Effector memory CD4-positive, alpha-beta T cell (primary cell): ENCODE measurements at places on chromosomes 7 and 10.
A peak's percentile ranks its signal among the peaks of the same experiment; 100 is the strongest.

DNA sequence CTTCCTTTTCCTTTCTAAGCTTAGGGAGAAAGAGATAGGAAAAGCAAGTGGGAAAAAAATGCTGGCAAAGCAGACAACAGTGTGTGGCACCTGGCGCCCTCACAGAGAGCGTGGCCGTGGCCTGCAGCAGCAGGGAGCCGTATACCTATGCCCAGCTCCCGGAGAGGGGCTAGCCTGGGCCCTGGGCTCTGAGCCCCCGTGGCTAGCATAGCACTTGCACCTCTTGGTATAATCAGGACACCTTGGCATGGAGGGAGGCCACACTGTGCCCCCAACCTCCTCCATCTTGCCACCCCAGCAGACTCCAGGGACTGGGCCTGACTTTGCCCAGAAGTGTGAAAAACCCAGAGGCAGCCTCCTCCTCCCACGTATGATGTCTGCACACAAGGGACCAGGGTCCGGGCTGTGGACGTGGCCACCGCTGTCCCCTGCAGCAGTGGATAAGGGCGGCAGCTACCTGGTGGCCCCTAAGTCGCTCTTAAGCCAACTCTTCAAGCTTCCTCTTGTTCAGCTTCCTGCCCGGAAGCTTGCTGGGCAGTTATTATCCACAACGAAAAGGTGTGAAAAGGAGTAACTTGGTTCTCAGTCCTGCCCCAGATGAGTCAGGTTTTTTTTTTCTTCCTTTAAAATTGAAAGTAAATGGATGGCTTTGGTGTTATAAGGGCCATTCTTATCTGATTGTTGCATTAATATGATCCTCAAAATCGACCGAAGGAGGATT lies 249.1 kb upstream of the PITRM1 start:
- no peak overlapping the region for H3K4me3 ChIP-seq
- H3K27ac ChIP-seq: no peak overlapping the region
- no peaks in the 10 kb centered on the region for H3K27me3 ChIP-seq
- peaks cover 11% of the 10 kb centered on the region for H3K4me1 ChIP-seq

GRCh38 chr7:100407285-100408180 lies 21.0 kb downstream of the ZCWPW1 start:
- H3K27ac ChIP-seq: no peak overlapping the region
- no peaks in the 10 kb centered on the region for H3K27me3 ChIP-seq
- no peaks in the 10 kb centered on the region for H3K36me3 ChIP-seq
- no peaks in the 10 kb centered on the region for H3K4me1 ChIP-seq
- DNase-seq: no peak

GRCh38 chr10:112335868-112336265 lies 38.0 kb upstream of the ACSL5 start:
- no peak for DNase-seq
- no peak overlapping the region for H3K27ac ChIP-seq
- H3K36me3 ChIP-seq: no peaks in the 10 kb centered on the region
- H3K4me3 ChIP-seq: no peak overlapping the region
- H3K4me1 ChIP-seq: no peaks in the 10 kb centered on the region
- no peaks in the 10 kb centered on the region for H3K27me3 ChIP-seq

DNA sequence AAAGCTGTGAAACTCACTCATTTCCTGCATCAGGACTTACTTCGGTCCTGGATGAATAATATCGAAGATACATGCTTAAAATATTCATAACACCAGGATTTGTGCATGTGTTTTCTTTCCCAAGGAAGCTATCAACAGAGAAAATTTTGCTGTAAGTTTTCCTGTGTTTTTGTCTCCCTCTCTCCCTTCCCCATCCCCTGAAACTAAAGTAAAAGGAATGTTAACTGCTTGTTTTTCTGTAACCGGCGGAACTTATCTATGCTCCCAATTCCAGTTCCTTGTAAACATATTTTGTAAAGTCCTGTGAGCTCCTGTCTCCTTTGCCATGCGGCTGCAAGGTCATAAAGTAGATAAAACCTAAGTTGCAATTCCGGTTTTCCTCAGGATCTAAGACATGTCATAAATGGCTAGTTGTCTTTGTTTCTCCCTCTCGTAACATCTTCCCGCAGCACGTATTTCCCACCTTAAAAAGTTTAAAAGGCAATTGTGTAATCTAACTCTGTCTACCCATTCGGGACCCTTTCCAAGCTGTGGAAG lies 79.0 kb upstream of the POM121L12 start:
- H3K4me3 ChIP-seq: no peak overlapping the region
- no peaks in the 10 kb centered on the region for H3K4me1 ChIP-seq
- no peaks in the 10 kb centered on the region for H3K27me3 ChIP-seq
- no peak for DNase-seq

DNA sequence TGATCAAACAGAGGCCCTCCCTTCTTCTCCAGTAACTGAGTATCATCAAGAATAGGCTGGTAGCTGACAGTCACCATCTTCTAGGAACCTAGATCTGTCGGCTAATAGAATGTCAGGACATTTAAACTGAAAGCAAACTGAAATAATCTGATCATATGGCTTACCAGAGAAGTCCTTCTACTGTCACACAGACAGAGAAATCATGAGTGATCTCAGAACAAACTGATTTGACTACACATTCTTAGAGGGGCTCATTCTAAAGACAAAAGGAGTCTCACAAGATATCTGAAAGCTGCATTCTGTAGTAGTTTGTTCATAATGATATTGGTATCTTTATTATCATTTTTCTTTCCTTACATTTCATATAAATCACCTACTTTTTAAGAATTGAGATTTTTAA lies 130.9 kb upstream of the ADCY1 start:
- no peak overlapping the region for H3K27ac ChIP-seq
- no peak for DNase-seq
- H3K4me1 ChIP-seq: no peaks in the 10 kb centered on the region
- no peaks in the 10 kb centered on the region for H3K36me3 ChIP-seq
- no peak overlapping the region for H3K4me3 ChIP-seq

DNA sequence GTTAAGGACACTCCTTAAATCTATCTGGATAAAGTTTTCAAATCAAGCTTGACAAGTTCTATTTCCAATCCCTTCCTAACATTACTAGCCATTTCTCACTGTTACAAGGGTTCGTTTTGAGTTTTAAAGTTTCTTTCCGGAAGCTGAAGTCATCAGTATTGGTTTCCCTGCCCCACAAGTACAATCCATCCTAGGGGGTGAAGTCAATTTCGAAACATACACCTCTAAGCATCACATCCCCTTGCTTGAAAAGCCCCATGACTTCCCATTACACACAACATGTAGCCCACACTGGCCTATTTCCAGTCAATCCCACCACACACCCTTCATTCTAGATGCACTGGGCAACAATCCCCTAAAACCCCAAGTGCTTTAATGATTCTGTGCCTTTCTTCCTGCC lies 13.0 kb downstream of the DPY19L1 start:
- H3K36me3 ChIP-seq: no peaks in the 10 kb centered on the region
- no peak overlapping the region for H3K4me3 ChIP-seq
- DNase-seq: no peak
- no peak overlapping the region for H3K27ac ChIP-seq

DNA sequence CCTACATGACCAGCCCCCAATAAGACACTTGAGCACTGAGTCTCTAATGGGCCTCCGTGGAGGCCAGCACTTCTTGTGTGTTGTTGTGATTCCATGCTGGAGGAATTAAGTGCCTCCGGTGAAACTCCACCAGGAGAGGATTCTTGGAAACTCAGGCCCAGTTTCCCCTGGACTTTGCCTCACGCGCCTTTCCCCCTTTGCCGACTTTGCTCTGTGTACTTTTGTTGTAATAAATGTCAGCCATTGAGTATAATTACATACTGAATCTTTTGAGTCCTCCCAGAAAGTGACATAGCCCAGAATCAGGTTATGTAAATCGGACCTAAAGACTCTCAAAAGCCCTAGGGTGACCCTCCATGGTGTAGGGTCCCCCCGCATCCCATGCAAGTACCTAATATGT lies 82.4 kb downstream of the DLG5 start:
- no peaks in the 10 kb centered on the region for H3K27me3 ChIP-seq
- no peak for DNase-seq
- H3K27ac ChIP-seq: no peak overlapping the region

DNA sequence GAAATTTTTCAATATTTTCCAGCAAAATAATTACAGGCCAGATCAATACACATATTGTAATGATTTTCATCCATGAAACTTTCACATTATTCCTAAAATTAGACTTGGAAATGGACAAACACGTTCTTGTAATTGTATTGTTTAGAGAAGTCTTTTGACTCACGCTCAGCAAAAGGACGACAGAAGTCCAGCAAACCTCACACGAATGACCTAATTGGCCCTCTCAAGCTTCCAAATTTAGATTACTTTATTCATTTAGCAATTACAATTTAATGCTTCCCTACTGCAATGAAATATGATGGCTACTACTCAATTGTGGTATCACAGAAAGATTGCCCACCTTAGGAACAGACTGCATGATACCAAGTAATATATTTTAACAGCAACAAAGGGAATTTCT lies 702.2 kb downstream of the MAGI2 start:
- no peak for DNase-seq
- no peaks in the 10 kb centered on the region for H3K27me3 ChIP-seq
- no peak overlapping the region for H3K27ac ChIP-seq
- no peak overlapping the region for H3K4me3 ChIP-seq
- no peaks in the 10 kb centered on the region for H3K4me1 ChIP-seq

DNA sequence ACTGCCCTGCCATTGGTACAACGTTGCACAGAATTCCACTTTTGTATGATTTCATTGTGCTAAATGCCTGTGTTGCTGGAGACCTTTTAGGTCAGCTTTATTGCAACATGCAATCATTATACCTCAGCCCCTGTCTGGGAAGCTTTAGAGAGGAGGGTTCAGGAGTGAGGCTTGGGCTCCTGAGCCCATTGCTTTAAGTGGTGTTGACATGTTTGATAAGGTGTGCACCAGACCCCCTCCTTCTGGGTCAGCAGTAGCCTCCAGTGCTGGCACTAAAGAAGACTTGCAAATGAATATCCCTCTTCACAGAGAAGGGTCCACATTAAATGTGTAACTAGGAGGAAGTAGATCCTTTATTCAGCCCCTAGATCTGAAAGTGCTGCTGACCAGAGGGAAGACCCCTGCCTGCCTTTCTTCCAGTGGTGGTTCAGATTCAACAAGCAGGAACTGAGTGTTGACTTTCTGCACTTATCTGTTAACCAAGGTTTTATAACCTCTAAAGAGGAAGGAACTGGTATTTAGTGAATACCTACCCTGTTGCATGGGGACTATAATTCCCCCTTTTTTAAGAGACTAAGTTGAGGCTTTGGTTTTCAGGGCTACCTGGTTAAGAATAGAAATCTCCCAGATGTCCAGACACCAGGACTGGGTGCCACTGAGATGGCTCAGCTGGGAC lies 369.4 kb upstream of the IGFBP3 start:
- DNase-seq: no peak
- H3K27ac ChIP-seq: no peak overlapping the region
- no peaks in the 10 kb centered on the region for H3K27me3 ChIP-seq
- H3K4me3 ChIP-seq: no peak overlapping the region

GRCh38 chr7:116953906-116954838 lies 871 bp downstream of the ST7 start:
- H3K36me3 ChIP-seq: no peaks in the 10 kb centered on the region
- no peaks in the 10 kb centered on the region for H3K27me3 ChIP-seq
- peak overlapping the region; percentile 78 for H3K4me3 ChIP-seq
- H3K27ac ChIP-seq: peak overlapping the region; percentile 50
- peak; percentile 23 for DNase-seq
- peaks cover 7% of the 10 kb centered on the region for H3K4me1 ChIP-seq

DNA sequence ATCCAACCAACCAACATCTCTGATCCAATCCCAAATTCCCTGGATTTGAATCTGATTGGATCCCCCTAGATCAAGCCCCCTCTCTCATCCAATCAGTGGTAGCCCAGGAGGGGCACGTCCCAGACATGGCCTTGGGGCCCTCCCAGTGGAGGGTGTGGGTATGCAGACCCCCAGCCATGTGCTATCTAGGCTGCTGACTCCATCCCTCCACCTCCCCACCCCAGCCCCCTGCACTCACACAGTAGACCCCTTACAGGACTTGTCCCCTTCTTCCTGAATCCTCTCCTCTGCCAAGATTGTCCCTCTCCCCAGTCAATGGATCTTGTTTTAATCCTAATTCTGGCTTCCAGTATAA lies 153.4 kb downstream of the OAT start:
- H3K27me3 ChIP-seq: no peaks in the 10 kb centered on the region
- no peak for DNase-seq
- H3K4me3 ChIP-seq: no peak overlapping the region
- H3K4me1 ChIP-seq: no peaks in the 10 kb centered on the region
- H3K27ac ChIP-seq: no peak overlapping the region

GRCh38 chr10:81013771-81014170 lies 476.1 kb downstream of the SH2D4B start:
- DNase-seq: no peak
- H3K4me3 ChIP-seq: no peak overlapping the region
- H3K4me1 ChIP-seq: no peaks in the 10 kb centered on the region
- no peak overlapping the region for H3K27ac ChIP-seq
- no peaks in the 10 kb centered on the region for H3K36me3 ChIP-seq

- H3K4me3 ChIP-seq: no peak overlapping the region
- DNase-seq: no peak
- no peaks in the 10 kb centered on the region for H3K4me1 ChIP-seq
- no peak overlapping the region for H3K27ac ChIP-seq
These were observed 256.1 kb upstream of the C7orf33 start for GRCh38 chr7:148334441-148334956.

DNA sequence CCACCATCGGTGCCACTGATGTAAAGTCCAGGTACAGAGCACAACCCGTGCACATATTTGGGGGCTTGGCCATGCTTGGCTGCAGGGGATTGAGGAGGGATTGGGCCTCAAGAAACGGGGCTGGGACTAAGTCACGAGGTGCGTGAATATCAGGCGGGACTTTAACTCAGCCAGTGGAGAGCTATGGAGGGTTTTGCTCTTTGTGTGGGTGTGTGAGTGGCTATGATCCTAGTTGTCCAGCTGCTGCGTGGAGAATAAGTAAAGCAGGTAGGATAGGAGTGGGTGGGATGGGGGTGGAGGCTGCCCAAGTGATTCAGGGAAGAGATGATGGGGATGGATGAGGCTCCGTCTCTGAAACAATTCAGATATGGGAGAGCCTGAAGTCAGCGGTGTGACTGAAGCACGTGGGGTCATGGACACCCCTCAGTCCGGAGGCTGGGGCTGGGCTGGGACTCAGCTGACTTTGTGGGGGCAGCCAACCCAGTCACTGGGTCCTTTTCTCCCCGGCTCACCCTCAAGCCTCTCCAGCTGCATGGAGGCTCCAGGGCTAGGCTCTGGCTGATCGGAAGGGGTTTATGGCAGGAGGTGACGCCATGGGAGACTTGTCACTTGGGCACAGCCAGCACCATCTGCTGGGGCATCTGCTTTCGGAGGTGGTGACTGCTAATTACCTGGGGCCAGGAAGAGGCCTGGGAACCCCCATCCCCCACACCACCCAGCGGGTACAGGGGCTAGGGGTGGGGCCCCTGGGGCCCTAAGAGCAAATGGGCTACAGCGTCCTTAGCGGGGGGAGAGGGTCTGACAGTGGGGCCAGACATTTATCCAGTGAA lies 1.7 kb upstream of the LFNG start:
- no peak overlapping the region for H3K4me3 ChIP-seq
- no peaks in the 10 kb centered on the region for H3K36me3 ChIP-seq
- no peak for DNase-seq
- H3K27ac ChIP-seq: no peak overlapping the region
- H3K27me3 ChIP-seq: no peaks in the 10 kb centered on the region
- H3K4me1 ChIP-seq: peaks cover 22% of the 10 kb centered on the region

- H3K36me3 ChIP-seq: no peaks in the 10 kb centered on the region
- H3K4me1 ChIP-seq: no peaks in the 10 kb centered on the region
- no peak overlapping the region for H3K27ac ChIP-seq
- DNase-seq: no peak
- no peak overlapping the region for H3K4me3 ChIP-seq
These were observed 108.9 kb downstream of the SAMD9 start for GRCh38 chr7:93008833-93009232.
